ENCODE measurements at places on chromosomes 3 and 15. TPM values are rescaled to one million over a fixed set of nuclear protein-coding genes. Genes with fewer than 3 reads are reported as not detected.

The CCDC191 gene
- total RNA-seq = 1.2 TPM

The CADPS gene
- 11.9 TPM for total RNA-seq

The SHISA5 gene
- 106 TPM for total RNA-seq

The FEZF2 gene
- not detected for total RNA-seq

The TRH gene
- total RNA-seq = not detected

The HCN4 gene
- total RNA-seq = not detected

The DNAJB11 gene
- 69.5 TPM for total RNA-seq

The CLRN1 gene
- total RNA-seq = not detected

The COPG1 gene
- 352 TPM for total RNA-seq

The ITIH1 gene
- total RNA-seq = not detected

The IQCF2 gene
- total RNA-seq = not detected

The SUMF1 gene
- total RNA-seq = 61.1 TPM

The ESYT3 gene
- total RNA-seq = 6.5 TPM

The CACNA1D gene
- total RNA-seq = 0.33 TPM

The PLSCR4 gene
- 18.1 TPM for total RNA-seq

The HACL1 gene
- total RNA-seq = 21.7 TPM

The FGF7 gene
- total RNA-seq = 264 TPM

The USP4 gene
- total RNA-seq = 28.1 TPM

Measured in uterine smooth muscle cell (primary cell).